H7 (cell line): ENCODE measurements at places on chromosomes 3 and 15.
A peak's percentile ranks its signal among the peaks of the same experiment; 100 is the strongest.

DNA sequence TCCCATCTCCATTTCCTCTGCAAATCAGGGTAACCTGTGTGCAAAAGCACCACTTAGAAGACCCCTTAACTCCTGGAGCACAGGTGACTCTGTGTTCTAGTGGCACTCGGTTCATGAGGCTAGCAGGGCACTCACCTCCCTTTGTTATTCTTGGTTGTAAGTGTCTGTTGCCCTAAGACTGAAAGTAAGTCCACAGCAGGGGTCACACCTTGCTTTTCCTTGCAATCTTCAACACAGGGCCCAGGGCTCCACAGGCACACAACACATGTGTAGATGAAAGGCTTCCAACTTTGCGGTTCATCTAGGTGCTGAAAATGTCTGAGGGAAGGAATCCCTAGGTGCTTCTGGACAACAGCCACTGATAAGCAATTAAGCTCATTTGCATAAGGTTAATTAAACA is 2.9 kb downstream of the RNU6-1 start:
- peak; percentile 49 for DNase-seq

DNA sequence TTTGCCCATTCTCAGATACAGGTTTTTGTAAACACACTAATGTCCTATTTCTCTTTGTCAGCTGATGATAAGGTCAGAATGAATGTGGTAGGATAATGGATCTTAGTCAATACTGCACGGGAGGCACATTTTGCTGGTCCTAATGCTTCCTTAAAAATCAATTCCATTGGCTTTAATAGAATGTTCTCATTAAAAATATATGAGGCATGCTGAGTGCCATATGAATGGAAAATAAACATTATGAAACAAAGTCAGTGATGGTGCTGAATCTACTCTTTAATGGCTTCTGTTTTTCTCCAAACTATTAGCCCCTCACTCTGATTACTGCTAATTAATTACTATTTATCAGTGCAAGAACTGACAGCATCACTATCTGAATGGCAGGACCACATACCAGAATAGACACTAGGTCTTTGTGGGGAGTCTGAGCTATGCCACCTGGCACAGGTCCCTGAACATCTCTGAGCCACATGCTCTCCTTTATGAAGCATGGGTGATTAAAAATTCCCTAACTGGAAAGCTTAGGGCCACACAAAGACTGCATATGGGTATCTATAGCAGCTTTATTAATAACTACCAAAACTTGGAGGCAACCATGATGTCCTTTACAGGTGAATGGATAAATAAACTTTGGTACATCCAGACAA is 278.9 kb downstream of the MEX3B start:
- DNase-seq, result no peak

DNA sequence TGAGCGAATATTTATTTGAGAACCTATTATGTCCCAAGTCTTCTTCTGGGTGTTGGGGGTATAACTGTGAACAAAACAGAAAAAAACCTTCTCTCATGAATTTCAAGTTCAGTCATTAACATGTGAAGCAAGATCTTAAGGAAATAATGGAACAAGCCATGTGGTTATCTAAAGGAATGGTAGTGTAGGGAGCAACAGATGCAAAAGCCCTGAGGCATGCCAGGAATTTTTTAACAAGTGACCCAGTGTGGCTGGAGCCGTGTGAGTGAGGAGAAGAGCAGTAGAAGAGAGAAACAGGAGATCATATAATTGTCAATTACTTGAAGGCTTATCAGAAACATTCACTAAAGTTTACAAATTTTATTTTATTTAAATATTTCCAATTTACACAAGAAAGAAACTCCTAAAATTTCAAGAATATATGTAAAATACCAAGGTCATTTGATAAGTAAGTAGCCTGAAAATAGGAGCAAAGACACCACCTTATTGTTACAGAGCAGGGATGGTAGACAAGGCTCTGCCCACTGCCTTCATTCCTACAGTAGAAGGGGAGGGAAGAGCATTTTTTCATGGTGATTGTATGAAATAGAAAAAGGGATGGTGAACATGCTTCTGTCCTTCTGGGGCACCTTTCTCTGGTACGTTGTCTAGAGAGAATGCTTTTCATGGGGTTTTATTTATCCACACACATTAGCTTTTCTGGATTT is 345.1 kb downstream of the PLOD2 start:
- peak; percentile 25 for DNase-seq

DNA sequence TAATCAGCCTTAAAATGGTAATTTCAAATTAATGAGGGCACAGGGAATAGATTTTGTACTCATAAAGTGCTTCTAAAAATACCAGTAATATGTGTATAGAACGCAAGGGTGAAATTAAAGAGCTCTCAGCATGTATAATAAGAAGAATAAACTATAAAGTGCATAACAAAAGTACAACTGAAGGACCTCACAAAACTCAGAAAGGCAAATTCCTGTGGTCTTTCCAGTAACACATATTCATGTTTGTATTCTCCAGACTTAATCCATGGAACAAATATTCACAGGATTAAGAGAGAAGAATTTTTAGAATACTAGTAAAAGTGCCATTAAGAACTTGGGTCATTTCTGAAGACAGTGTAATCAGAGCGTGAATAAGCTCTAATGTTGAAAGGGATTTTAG is 646.3 kb downstream of the CADM2 start:
- DNase-seq, result no peak
